ENCODE measurements at places on chromosomes 7 and 10.

- no peak for DNase-seq
These were observed 120.6 kb downstream of the CLEC2L start for GRCh38 chr7:139643951-139644585.

DNA sequence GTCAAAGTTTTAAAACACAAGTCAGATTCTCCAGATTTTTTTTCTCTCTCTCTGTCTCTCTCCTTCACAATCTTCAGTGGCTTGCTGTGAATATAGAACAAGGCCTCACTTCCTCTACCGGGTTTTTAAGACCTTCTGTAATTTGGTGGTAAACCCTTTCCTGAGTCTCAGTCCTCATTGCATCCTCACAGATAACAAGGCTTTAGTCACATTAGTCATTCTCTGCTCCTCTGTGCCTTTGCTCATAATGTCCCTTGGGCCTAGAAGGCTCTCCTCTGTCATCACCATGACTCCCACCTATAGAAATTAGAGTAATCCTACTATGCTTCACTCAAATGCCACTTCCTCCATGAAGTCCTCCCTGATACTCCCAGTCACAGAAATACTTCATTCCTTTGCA, 172.7 kb upstream of the HPS1 start:
- DNase-seq = no peak

GRCh38 chr7:93836116-93836515, 54.4 kb downstream of the TFPI2 start:
- no peak for DNase-seq

DNA sequence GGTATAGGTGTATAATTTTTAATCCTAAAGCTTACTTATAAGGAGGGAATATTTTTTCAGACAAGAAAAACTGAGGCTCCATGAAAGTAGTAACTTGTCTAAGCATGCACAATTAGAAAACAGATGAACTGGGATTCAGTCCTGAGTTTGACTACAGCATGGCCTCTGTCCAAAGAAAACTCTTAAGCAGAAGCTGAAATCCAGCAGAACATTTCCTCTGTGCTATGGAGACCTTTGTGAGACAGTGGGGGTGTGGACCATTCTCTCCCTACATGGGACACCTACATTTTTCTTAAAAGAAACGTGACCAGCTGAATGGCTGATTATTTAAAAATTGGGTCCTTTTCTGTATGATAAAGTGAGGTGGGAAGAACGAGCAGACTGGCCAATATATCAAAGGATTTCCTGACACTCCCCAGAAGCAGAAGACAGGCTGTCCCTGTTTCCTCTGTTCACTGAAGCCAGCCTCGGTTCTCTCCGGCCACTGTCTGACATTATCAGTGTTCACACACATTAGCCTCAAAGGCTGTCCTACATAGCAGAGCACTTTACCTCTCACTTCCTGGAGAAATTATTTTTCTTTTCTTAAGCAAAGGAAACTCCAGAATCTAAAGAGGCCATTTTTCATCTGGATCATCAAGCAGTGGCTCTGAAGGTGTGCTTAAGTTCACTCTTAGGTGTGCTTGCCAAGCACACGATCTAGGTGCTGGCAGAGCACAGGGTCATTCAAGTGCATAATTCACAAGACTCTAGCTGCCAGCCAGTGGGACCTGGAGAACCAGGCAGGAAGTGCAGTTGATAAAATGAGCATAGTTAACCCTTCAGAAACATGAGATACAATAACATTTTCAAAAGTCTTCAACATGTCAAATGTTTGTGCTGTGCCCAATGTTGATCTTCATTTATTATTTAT, 40.4 kb upstream of the KIAA1217 start:
- no peak for DNase-seq

DNA sequence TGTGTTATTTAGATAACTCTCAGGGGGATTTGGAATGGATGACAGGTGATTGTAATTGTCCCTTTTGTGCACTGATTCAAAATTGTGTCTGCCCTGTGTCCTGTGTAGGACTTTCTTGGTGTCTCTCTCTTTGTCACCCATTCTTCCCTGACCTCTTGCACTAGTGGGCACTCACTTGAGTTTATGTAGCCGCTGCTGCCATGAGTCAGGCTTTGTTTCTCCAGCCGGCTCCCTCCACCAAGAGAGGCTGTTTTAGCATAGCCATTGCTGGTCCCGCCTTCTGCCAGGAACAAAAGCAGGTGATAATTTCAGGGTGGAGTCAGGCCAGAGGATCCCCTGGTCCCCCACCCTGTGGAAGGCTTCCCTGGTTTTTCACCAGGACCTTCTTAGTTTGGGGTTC, 8.4 kb downstream of the COL17A1 start:
- DNase-seq = no peak
